ENCODE measurements at places on chromosomes 5 and 9.
A peak's percentile ranks its signal among the peaks of the same experiment; 100 is the strongest.

- DNase-seq, result peak; percentile 27
Observed at GRCh38 chr5:114319821-114320220, 42.0 kb upstream of the KCNN2 start.

- DNase-seq, result no peak
Observed at GRCh38 chr9:125125523-125125922, 17.8 kb downstream of the SCAI start.

GRCh38 chr5:148685520-148686134 lies 31.3 kb upstream of the HTR4 start:
- DNase-seq, result no peak

DNA sequence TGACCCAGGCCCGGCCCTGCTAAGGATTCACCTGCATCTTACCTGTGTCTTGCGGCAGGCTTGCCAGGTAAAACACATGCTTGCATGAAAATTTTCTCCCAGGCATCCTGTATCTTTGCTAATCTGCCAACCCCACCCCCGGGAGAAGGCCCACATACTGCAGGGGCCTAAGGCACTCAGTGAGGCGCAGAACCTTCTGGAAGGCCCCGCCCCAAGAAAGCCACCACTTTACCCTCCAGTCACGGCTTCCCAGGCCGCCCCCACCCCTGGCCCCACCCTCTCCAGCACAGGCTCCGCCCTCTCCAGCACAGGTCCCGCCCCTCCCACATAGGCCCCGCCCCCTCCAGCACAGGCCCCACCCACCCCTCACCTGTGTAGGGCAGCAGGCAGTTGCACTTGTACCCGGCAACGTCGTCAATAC lies 29.8 kb upstream of the SEC16A start:
- no peak for DNase-seq

DNA sequence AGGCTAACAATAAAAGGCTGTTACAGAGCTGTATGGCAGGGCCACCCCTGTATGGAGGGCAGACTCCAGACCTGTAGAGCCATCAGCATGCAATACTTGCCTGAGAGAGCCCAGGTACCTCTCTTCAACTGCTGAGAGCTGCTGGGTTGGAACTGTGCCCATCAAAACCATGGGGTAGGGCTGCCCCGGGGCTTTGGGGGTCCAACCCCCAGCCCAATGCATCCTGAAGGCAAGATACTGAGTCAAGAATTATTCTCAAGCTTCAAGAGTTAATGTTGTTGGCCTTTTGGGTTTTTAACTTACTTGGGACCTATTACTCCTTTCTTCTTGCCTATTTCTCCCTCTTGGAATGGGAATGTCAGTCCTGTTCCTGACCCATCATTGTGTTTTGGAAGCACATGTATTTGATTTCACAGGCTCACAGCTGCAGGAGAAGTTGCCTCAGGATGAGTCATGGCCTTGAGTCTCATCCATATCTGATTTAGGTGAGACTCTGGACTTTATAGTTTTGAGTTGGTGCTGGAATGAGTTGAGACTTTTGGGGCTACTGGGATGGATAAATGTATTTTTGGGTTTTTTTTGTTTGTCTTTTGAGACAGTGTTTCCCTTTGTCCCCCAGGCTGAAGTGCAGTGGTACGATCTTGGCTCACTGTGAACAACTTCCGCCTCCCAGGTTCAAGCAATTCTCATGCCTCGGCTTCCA lies 21.0 kb upstream of the CDK7 start:
- no peak for DNase-seq

GRCh38 chr5:32261198-32261597 lies 51.5 kb downstream of the MTMR12 start:
- DNase-seq, result peak; percentile 4

GRCh38 chr5:160071516-160071915 lies 47.7 kb downstream of the PWWP2A start:
- peak; percentile 21 for DNase-seq

DNA sequence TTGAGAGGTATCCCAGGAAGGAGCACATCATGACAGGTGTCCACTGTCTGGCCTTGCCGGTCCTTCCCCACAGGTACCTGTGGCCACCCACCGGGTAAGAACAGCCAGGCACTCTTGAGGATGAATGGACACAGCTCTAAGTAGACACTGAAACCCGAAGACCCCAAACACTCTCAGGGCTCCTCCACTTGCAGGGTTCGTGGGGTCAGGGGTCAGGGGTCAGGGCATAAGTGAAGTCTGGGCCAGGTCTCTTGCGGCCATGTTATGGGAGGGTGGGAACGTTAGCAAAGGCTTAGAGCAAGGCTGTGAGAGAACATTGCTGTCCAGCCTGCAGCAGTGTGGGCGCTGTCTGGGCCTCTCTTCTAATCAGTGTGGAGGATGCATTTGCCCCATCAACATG lies 40.0 kb downstream of the MAPK9 start:
- no peak for DNase-seq

- no peak for DNase-seq
Observed at GRCh38 chr5:103512500-103512899, 50.1 kb downstream of the NUDT12 start.

DNA sequence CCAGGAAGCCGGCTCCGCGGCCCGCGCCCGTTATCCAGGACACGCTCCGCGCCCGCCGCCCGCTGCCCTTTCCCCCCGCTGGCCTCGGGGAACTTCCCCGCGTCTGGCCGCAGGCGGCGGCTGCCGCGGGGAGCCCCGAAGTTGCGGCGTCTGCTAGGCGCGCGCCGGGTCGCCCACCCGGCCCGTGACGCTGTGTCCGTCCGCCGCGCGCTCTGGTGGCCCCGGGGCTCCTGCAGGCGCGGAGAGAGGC lies 621 bp upstream of the GCNT4 start:
- DNase-seq, result no peak

- DNase-seq, result no peak
Observed at GRCh38 chr5:139369181-139369580, 13.9 kb downstream of the SLC23A1 start.

DNA sequence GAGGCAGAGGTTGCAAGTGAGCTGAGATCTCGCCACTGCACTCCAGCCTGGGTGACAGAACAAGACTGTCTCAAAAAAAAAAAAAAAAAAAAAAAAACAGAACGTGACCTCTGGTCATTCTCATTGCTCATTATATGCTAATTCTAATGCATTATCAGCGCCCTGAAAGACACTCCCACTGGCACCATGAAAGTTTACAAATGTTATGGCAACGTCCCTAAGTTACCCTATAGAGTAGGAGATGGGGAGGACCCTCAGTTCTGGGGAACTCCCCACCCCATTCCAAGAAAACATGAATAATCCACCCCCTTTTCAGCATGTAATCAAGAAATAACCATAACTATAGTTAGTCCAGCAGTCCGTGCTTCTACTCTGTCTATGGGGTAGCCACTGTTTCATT lies 48.9 kb upstream of the DENND4C start:
- peak; percentile 52 for DNase-seq

GRCh38 chr9:127509261-127509954 lies 58.1 kb downstream of the LRSAM1 start:
- DNase-seq, result no peak

DNA sequence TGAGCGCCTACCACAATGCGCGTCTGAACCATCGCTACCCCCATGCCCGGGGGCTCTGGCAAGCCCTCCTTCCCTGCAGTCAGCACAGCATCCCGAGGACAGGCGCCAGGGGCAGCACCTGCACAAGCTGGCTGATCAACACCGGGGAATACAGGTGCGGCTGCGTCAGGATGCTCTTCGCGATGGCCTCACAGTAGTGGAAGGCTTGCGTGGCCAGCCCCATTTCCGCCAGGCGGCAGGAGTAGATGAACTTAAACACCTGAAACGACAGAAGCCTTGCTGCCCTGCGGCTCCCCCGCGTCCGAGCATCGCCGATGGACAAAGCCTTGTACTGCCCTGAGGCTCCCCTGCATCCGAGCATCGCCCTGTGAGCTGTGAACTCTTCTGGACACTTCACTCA lies 17.7 kb upstream of the INPP5E start:
- no peak for DNase-seq

DNA sequence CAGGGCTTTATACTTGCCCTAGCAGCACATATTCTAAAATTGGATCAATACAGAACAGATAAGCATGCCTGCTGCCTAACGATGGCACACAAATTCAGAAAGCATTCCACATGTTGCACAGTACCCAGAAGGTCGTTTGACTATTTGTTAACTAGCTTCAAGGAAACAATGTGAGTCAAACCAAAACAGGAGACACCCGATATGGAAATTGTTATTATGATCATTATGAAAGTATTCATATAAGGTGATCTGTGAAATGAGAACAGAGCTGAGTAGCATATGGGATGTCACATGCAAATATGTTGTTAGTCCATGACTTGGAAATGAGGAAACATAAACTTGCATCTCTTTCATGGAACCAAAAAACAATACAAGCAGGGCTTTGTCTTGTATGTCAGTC lies 56.3 kb upstream of the BICD2 start:
- DNase-seq, result no peak

DNA sequence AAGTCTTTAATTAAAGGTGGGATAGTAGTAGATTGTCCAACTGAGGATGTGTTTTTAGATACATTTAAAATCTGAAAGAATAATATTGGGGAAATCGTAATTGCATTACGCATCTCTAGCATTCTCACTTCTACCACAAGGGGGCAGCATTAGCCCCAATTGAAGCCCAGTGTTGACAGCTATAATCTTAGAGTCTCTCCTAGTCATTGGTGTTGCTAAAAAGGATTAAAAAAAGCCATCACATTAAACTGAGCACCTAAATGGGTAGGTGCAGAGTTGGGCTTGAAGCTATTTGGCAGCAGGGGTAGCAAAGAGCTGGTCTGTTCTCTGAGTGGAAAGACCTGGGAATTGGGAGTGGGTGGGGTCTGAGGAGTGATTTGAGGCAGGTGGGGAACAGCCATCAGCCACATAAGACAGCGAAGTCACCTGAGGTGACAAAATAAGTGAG lies 177.2 kb downstream of the OSTF1 start:
- DNase-seq, result peak; percentile 70

- DNase-seq, result peak; percentile 27
Observed at GRCh38 chr9:2023532-2023931, 8.4 kb downstream of the SMARCA2 start.

DNA sequence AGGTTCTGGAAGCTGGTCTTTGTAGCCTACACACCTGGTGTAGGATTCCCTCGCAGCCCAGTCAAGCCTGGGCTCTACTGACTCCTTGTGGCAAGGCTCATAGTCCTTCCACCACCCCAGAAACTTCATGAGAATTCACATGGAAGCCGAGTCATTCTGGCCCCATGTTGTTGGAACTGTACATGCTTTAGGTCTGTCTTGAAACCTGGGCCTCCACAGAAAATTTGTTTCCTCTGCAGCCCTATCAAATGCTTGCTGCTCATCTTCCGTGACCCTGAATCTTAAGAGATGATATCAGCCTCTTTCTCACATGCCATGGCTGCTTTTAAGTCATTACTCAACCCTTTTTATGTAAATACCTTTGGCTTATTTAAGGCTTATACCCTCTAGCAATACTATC lies 113.4 kb upstream of the GRHPR start:
- DNase-seq, result no peak

GRCh38 chr5:76861612-76862011 lies 11.8 kb downstream of the S100Z start:
- DNase-seq, result no peak

- DNase-seq, result no peak
Observed at GRCh38 chr5:168961681-168962080, 339.3 kb downstream of the SLIT3 start.

DNA sequence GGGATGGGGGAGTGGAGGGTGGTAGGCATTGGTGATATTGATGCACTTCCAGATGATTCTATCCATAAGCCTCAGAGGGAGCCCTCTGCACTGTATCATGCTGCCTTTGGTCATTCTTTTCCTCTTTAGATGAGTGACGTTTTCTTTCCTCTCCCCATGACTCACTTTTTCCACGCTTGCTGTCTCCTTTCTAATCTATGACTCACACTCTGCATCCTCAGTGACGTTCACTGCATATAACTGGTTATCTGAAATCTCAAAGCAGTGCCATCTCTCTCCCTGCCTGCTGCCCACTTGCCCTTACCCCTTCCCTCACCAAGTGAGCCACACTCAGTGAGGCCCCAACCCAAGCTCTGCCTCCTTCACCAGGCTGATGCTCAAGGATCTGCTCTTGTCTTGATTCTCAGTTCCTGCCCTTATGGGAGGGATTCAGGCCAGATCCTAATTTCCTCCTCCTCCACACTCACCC lies 31.6 kb downstream of the PTGS1 start:
- peak; percentile 95 for DNase-seq

DNA sequence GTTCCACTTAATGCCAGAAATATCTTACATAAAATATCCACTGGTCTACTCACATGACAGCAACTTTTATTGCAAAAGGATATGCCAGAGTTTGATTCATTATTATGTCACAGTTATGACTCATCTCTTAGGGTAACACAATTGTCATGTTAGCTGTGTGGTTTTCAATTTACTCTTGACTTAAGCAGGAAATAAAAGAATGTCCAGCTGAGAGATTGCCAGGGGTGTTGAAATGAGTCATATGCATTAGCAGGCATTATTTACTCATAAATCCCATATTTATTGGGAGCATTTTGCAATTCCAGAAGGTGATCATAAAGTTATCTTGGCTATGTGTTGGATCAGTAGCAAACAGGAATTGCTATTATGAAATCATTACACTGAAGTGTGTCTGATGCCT lies 1164.6 kb upstream of the CDH18 start:
- DNase-seq, result peak; percentile 0

DNA sequence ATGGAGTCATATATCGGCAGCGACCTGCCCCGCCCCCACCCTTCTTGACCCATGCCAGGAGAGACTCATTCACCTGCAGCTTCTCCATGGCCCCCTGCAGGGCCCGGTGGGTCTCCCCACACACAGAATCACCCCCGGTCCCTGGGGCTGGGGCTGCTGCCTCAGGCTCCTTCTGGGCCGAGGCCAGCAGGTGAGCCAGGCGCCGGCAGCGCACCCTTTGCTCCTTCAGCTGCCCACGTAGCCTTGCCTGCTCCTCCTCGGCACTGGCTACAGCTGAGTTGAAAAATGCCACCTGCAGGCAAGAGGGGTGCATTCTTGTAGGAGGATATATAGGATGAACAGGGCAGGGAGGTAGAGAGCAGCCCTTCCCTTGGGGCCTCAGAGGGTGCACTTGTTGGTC lies 17.9 kb downstream of the GOLGA2 start:
- DNase-seq, result no peak

DNA sequence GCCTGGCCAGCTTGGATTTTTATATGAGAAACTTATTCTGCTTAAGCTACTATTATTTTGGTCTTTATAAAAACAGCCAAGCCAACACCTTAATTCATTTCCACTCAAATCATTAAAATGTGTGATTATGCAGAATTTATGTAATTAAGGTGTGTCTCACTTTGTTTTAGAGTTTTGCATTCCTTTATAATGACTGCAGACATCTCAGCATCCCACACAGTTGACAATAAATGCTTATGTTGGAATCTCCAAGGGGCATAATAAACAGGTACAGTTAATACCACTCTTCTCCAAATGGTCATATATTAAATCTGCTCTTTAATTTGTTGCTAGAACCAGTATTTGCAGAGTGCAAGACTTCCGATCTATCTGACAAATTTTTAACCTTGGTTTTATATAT lies 34.3 kb downstream of the ARL15 start:
- no peak for DNase-seq

DNA sequence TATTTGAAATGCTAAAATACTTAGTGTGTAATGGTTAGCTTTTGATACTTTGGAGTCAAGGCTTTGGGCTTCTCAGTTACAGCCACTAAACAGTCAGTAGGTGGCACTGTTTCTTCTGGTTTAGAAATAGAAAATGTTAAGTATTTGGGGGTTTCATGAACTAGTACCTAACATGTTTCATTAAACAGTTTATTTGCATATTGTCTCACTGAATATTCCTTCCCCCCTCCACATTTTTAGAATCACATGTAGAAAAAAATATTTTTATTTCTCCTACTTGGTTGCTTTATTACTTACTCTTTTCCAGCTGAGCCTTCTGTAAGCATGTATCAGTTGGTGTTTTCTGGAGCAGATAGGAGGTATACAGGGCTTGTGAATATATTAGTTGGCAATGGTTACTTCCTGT lies 48.0 kb downstream of the IPO11 start:
- DNase-seq, result peak; percentile 64
